ENCODE measurements at places on chromosomes 16 and 17.

DNA sequence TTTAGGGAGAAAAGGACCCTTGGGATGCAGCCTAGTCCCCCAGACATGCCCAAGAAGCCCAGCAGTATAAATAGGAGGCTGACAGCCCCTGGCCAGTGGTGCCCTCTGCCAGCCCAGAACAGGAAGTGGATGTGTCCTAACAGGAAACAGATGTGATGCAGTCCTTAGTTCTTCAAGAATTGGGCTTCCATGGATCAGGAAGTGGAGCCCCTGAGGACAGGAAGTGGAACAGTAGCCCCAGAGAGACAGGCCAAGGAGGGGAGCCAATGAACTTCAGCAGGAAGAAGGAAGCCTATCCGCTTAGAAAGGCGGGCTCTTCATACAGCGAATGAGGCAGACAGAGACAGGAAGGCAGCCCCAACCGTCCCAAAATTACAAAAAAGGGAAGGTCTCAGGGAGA is 7.2 kb downstream of the CTF1 start:
- no peak for DNase-seq

DNA sequence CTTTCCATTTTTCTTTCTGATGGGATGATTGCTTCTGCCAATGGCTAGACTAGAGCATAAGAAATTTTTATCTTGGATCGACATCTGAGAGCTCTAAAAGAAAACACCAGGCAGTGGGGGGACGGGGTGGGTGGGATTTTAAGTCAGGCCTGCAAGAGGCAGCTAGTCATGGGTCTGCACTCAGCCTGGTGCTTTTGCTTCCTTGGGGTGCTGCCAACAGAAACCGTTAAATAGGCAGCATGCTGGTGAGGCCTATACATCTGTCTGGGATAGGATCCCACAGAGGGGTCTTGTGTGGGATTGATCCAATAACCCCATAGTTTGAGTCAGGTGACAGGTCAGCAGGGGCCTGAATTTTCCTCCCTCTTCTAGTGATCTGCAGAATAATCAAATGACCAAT is 26.9 kb downstream of the ZNRF1 start:
- DNase-seq: no peak

DNA sequence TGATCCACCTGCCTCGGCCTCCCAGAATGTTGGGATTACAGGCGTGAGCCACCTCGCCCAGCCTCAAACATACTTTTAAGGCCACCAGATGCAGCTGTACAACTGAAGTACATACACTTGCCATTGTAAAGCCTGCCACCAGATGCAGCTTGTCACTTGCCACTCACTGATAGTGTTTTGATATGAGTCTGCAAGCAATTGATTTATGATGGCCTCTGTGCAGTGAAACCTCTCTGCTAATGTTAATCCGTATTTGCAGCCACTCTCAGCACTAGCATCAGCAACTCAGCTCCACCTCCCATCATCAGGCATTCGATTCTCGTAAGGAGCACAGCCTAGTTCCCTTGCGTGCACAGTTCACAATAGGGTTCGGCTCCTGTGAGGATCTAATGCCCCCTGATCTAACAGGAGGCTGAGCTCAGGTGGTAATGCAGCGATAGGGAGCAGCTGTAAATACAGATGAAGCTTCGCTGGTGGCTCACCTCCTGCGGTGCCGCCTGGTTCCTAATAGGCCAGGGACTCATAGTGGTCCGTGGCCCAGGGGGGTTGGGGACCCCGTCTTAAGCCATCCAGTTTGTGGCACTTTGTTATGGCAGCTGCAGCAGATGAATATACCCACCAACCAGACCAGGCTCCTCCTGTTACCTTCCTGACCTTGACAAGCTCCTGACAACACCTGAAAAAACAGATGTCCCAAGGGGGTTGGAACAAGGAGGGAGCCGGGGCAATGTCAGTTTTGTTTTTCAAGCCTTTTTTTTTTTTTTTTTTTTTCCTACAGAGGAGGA is 1.3 kb upstream of the HERPUD1 start:
- DNase-seq: no peak

- DNase-seq: no peak
Measured at GRCh38 chr17:40909755-40910154, 24.7 kb upstream of the KRT20 start.

- no peak for DNase-seq
Measured at GRCh38 chr16:71364133-71364681, 5.7 kb downstream of the CALB2 start.

DNA sequence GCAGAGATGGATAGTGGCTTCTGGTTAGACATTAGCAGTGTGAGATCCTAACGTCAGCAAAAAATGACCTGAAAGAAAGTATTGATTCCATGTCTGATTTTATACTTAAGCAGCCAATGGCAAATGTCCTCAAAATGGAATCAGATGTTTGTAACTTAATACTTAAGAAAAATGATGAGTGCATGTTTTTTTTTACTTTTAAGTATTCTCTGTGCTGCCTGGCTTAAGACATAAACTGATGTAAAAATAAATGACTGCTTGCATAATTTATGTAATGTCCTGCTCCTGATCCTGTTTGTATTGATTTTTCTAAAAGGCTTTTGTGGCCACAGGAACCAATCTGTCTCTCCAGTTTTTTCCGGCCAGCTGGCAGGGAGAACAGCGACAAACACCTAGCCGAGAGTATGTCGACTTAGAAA is 7.4 kb downstream of the CBFB start:
- no peak for DNase-seq

DNA sequence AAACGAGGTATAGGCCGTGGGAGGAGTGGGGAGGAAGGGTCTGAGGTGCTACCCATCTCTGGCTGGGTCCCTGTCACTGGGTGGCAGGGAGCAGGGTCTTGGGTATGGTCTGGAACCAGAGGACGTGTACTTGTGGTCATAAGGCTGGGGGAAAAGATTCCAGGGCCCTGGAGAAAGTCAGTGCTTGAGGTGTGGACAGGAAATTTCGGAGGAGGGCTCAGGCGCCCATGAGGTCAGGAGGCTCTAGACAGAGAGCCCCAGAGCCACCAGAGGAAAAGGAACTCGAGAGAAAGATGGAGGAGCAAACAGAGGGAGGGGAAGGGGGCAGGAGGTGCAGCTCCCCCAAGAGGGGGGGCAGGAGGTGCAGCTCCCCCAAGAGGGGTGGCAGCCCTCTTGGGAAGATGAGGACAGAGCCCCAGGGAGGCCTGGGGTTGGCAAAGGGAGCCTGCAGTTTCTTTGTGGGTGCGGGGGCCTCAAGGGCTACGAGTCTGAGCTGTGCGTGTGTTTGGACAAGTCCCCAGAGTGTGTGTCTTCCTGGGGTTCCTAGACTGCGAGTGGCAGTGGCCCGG is 683 bp upstream of the SLC7A6 start:
- DNase-seq: no peak

DNA sequence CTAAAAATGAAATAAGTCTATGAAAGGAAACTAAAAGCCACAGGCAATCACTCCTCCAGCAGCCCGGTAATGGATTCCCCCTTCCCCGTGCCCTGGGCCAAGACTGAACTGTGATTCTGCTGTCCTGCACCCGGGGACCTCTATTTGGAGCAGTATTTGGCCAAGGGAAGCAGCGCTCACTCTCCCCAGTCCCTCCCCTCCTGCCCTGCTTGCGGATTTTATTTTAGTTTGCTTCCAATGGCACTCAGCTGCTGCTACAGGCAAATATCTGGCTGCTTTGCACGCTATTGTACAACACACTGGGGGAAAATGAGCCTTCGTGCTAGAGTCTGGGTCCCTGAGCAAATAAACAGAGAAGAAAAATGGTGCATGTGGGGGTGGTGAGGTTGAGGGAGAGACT is 975.7 kb upstream of the RBFOX1 start:
- no peak for DNase-seq

DNA sequence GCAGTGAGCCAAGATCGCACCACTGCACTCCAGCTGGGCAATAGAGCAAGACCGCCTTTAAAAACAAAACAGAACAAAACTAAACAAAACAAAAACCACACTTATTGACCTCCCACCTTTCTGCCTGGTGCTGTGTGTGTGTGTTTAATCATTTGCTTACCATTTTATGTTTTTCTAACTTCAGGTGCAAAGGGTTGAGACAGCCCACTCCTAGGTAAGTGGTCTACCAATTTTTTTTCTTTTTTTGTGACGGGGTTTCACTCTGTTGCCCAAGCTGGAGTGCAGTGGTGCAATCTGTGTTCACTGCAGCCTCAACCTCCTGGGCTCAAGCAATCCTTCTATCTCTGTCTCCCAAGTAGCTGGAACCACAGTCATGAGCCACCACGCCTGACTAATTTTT is 65.8 kb downstream of the SALL1 start:
- DNase-seq: no peak

- no peak for DNase-seq
Measured at GRCh38 chr16:6603780-6604325, 728.8 kb upstream of the RBFOX1 start.

GRCh38 chr17:38608648-38609047 is 2.9 kb upstream of the SRCIN1 start:
- no peak for DNase-seq

- no peak for DNase-seq
Measured at GRCh38 chr17:6711681-6712057, 1.5 kb downstream of the SLC13A5 start.

- DNase-seq: no peak
Measured at GRCh38 chr16:73230651-73231050, 182.7 kb upstream of the ZFHX3 start.

GRCh38 chr16:89604764-89605163 is 8.7 kb upstream of the DPEP1 start:
- no peak for DNase-seq

GRCh38 chr17:19766421-19767270 is 18.5 kb upstream of the ALDH3A1 start:
- no peak for DNase-seq

GRCh38 chr17:7955414-7956227 is 23.6 kb downstream of the CNTROB start:
- no peak for DNase-seq

GRCh38 chr17:4520060-4520893 is 21.6 kb downstream of the SPNS2 start:
- no peak for DNase-seq

- DNase-seq: no peak
Measured at GRCh38 chr17:81517339-81518112, 4.9 kb upstream of the ACTG1 start.

GRCh38 chr16:79171931-79172705 is 428.4 kb downstream of the MAF start:
- no peak for DNase-seq
